ENCODE measurements at places on chromosomes 1 and 21.

- DNase-seq, result no peak
Measured at GRCh38 chr1:198121056-198121826, 35.6 kb upstream of the NEK7 start.

- no peak for DNase-seq
Measured at GRCh38 chr21:26445440-26445839, 127.6 kb downstream of the CYYR1 start.

GRCh38 chr1:95384567-95384966 lies 150.6 kb downstream of the RWDD3 start:
- DNase-seq, result no peak

- no peak for DNase-seq
Measured at GRCh38 chr1:160400223-160400645, at the start of gene VANGL2. Gene VANGL2 (plus strand): TSS chr1:160400564. CDS start chr1:160415838, 15,274 bp downstream.

GRCh38 chr1:220886470-220887201 lies 7.4 kb downstream of the HLX start:
- no peak for DNase-seq

- no peak for DNase-seq
Measured at GRCh38 chr1:18632218-18632588, 1.6 kb downstream of the PAX7 start.

Measured in stimulated activated CD8-positive, alpha-beta memory T cell treated with anti-CD3 and anti-CD28 coated beads, Interleukin-12 subunit alpha, Interleukin-12 subunit beta, amount 100 ng/mL, for 1 hour (primary cell).